ENCODE measurements at places on chromosomes 2 and 18.

- DNase-seq, result no peak
These were observed 119.1 kb upstream of the OTX1 start for GRCh38 chr2:62931536-62931935.

DNA sequence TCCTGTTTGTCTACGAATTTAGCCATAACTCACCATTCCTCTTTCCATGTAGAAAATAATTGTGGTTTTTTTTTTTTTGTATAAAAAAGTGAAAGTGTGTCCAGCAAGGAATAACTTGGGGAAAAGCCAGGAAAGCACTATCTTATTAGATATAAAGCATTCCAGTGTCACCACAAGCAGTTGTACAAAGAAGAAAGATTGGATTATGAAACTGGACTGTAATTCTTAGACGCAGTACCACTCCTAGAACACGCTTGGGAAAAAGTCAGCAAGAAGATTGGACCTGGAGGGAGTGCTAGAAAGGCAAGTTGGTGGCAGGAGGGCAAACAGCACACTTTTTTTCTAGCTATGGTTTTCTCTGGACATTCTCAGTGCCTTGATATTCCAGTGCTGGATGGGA, 186.7 kb downstream of the PARD3B start:
- DNase-seq, result no peak

- DNase-seq, result no peak
These were observed 87.3 kb upstream of the NCKAP5 start for GRCh38 chr2:133655610-133656009.

- DNase-seq, result no peak
These were observed 21.6 kb upstream of the TRIB2 start for GRCh38 chr2:12694990-12695774.

DNA sequence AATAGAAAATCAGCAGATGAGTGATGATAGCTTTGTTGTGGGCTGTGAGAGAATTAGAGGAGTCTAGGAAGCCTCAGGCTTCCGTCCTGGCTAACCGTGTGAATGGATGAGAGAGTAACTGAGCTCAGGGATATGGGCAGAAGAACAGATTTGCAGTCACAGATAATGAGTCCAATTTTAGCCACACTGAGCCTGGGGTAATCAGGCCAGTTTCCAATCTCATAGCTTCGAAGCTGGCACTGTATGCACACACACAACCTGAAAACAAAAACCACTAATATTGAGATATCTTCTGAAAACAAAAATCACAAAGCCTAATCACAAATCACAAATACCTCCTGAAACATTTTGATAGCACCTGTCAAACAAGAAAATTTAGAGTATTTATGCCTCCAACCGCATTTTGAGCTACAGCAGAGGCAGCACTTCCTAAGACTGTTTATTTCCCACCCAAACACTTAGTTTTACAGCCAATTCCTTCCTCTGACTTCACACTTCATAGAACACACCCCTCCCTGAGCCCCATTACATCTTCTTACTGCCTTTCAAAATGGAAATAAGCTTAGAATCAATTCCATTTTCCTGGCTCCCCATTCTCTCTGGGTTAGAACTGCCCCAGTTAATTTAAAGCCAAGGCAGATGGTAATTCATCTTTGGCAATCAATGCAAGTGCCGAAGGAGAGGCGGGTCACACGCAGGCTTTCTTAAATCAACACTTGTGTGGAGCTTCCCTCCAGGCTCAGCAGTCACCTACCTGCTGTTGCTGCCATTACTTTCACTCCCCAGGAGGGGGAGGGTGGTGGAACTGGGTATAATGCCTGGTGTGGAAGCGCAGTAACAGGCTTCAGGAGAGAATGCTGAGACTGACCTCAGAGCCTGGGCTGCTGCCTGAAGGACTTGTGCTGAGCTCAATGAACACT, 18.9 kb downstream of the TTR start:
- peak; percentile 87 for DNase-seq

- DNase-seq, result no peak
These were observed 30.9 kb upstream of the MTA3 start for GRCh38 chr2:42537493-42537892.

DNA sequence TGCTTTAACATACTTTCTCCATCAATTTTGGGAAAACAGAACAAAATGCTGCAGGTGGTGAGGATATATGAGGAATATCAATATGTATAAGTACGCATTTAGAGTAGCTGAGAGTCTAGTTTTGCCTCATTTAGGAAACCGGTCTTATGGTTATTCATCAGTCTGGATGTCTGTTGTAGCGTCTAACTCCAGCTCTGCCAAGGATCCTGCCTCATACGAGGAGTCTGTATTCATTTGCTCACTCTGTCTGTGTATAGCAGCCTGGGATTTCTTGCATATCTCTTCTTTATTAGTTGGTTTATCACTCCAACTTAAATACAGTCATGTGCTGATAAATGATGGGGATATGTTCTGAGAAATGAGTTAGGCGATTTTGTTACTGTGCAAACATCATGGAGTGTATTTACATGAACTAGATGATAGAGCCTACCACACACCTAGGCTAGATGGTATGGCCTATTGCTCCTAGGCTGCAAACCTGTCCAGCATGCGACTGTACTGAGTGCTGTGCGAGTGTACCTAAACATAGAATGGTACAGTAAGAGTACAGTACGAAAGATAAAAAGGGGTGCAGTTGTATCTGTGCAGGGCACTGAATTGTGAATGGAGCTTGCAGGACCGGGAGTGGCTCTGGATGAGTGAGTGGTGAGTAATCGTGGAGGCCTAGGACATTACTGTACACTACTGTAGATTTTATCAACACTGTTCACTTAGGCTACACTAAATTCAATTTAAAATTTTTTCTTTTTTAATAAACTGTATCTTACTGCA, 148.1 kb downstream of the ZNF407 start:
- DNase-seq, result peak; percentile 80

DNA sequence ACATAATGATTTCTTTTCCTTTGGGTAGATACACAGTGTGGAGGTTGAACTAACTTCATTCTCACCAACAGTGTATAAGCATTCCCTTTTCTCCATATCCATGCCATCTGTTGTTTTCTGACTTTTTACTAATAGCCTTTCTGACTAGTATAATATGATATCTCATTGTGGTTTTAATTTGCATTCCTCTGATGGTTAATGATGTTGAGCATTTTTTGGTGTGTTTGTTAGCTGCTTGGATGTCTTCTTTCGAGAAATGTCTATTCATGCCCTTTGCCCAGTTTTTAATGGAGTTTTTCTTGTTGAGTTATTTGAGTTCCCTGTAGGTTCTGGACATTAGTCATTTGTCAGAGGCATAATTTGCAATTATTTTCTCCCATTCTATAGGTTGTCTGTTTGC, 59.8 kb downstream of the MARCHF4 start:
- DNase-seq, result no peak

DNA sequence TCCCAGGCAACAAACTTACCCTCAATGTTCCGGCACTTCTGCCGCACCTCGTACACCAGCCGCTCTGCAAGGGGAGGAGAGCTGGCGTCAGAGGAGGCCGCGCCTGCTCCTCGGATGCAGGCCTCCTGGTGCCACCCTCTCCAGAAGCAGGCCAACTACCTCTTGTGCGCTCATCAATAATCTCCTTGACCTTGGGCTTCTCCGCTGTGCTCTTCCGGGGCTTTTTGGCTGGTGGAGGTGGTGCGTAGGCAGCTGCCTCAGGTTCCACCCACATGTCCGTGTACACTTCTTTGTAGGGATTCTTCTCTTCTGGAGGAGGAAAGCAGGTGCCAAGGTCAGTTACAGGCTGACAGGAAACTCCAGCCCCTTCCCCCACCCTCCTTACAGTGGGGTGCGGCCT, 77.6 kb upstream of the POMC start:
- DNase-seq, result no peak

GRCh38 chr2:17538844-17539554, 1.5 kb upstream of the VSNL1 start:
- DNase-seq, result peak; percentile 90

DNA sequence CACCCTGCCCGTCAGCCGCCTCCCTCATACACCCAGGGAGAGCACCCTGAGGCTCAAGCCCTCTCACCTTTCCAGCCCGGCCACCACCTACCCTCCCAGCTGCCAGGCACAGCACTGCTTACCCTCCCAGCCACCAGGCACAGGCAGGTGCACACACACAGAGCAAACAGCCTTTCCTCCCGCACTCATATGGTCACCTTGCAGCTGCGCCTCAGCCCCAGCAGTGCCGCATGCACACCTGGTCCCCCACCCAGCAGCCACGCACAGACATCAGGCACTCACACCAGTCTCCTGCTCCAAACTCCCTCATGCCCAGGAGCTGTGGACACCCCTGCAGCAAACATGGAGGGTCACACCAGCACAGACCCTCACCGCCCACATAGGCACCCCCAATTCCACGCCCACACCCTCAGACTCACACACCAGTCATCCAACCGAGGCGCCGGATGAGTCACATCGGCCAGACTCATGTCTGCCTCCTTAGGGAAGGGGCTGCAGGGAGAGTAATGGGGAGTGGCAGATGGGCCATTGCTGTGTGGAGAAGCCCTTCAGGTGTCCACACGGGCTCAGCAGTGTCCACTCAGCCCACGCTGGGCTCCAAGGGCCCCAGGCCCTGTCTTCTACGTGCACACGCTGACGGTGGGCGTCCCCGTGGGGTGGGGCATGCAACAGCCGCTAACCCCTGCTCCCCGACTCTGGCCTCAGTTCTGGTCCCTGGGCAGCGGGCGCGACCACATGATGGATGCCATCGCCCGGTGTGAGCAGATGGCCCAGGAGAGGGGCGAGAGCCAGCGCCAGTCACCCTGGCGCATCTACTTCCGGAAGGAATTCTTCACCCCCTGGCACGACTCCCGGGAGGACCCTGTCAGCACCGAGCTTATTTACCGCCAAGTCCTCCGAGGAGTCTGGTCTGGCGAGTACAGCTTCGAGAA, 22.3 kb upstream of the GPR17 start:
- peak; percentile 56 for DNase-seq

GRCh38 chr2:24262421-24262970, 87.6 kb downstream of the FAM228A start:
- no peak for DNase-seq

- peak; percentile 85 for DNase-seq
These were observed 94.6 kb upstream of the PPP1CB start for GRCh38 chr2:28656937-28657615.

DNA sequence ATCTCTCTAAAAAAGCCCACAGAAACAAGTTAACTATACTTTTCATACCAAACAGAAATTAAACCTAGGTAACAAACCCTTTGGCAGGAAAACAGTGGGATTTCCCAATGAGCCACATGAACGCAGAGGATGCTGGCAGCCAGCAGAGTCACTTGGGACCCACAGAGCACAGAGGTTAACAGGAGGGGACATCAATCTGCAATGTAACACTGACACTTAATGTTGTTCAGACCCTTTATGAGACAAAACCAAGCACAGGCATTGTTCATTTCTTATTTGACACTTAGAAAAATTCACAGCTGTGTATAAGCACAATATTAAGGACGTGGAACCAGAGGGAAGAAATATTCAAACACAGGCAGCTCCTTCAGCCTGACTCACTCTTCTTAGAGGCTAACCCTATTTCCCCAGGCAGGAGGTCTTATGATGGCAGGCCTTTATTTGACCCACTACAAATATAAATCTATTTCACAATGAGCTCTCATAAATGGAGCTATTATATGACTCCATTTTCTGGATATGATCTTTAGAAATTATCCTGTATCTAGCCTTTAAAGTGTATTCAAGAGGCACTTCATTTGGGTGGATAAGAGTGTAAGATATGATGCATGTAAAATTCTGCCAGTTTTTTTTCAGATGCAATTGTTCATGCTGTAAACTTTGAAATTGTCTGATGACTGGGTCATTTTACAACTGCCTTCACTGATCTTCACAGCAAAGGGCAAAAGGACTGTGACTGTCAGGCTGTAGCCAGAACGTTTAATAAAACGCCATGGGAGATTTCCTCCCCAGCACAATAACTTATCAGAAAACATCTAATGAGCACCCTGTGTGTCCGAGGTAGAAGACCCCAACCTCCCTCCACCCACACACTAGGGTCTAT, 132.8 kb upstream of the SATB2 start:
- DNase-seq, result no peak

GRCh38 chr18:58952858-58953257, 88.2 kb downstream of the ZNF532 start:
- no peak for DNase-seq

DNA sequence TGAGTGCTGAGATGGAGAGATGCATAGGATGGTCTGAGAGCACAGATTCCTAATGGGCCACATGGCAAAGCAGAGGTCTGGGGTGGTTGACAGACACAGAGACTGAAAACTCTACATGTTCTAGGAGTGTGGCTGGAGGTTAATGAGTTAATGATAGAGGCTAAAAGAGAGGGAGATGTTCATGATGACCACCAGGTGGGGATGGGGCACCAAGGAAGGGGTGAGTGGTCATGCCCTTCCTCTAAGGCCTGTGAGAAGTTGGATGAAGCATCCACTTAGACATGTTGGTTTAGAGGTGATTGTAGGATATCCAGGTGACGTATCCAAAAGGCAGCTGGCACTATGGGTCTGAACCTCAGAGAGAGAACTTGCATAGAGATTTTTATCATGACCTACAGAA, 102.1 kb downstream of the LRP2 start:
- peak; percentile 60 for DNase-seq

DNA sequence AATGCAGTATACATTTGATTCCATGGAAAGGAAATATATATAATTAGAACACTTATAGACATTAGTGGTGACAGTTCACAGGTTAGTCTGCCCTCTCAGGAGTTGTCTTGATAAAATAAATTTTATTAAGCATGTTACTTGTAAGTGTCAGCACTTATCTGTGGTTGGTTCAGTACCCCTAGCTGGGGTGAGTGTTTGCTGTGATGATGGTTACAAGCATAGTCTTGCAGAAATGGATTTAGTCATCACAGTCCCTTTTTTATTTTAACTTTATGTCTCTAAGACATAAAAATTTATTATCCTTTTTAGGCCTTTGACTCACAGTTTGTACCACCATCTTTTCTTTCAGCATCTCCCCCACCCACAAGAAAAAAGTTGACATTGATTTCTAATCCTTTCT, 52.1 kb downstream of the NCK2 start:
- no peak for DNase-seq

GRCh38 chr2:160419776-160420505, 73.7 kb downstream of the RBMS1 start:
- no peak for DNase-seq

DNA sequence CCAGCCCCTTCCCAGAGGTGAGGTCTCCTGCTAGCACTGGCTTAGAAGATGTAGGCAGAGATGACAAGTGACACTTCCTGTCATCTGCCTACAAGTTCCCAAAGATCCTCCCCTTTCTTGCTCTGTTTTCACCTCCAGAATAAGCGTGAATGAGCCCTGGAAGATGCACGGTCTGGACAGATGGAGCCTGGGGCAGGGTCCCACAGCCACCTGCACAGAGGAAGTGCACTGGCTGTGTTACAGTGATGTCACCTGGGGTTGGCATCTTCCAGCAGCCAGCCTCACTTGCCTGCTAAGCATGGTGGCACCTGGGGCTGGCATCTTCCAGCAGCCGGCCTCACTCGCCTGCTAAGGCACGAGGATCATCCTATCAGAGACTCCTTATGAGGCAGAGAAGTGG, 32.3 kb downstream of the TMEM18 start:
- DNase-seq, result no peak

- peak; percentile 78 for DNase-seq
These were observed 853 bp downstream of the GNAL start for GRCh38 chr18:11689669-11690565.

GRCh38 chr18:77679869-77680268, 430.2 kb downstream of the GALR1 start:
- DNase-seq, result no peak

- DNase-seq, result no peak
These were observed 242.9 kb upstream of the GYPC start for GRCh38 chr2:126413079-126413478.

- DNase-seq, result peak; percentile 43
These were observed 56.7 kb downstream of the HS1BP3 start for GRCh38 chr2:20594048-20594750.

GRCh38 chr18:72830109-72830508, 37.7 kb downstream of the NETO1 start:
- DNase-seq, result peak; percentile 78

- no peak for DNase-seq
These were observed 98.1 kb downstream of the PARD3B start for GRCh38 chr2:204643326-204643725.

Data from islet precursor cell (in vitro differentiated cells).